ENCODE measurements at places on chromosomes 4 and X.

DNA sequence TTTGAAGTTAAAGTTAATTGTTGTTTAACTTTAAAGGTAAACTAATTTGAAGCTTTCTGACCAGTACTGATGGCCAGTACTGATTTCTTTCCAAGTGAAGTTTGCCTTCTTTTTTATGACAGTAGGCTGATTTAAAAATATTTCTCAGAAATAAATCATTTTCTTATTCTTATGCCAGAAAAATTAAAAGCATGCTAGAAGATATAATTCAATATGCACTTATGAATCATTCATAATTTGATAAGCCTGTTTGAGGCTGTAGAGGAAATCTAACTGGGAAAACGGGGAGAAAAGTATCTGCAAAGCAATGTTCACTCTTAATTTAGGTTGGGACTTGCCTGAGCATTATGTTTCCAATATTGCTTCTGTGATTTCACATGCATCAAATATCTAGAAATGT, 1112.0 kb upstream of the INTU start:
- no peaks in the 10 kb centered on the region for H3K4me1 ChIP-seq
- no peaks in the 10 kb centered on the region for H3K36me3 ChIP-seq
- no peak overlapping the region for H3K4me3 ChIP-seq
- no peak overlapping the region for H3K27ac ChIP-seq
- DNase-seq, result no peak

DNA sequence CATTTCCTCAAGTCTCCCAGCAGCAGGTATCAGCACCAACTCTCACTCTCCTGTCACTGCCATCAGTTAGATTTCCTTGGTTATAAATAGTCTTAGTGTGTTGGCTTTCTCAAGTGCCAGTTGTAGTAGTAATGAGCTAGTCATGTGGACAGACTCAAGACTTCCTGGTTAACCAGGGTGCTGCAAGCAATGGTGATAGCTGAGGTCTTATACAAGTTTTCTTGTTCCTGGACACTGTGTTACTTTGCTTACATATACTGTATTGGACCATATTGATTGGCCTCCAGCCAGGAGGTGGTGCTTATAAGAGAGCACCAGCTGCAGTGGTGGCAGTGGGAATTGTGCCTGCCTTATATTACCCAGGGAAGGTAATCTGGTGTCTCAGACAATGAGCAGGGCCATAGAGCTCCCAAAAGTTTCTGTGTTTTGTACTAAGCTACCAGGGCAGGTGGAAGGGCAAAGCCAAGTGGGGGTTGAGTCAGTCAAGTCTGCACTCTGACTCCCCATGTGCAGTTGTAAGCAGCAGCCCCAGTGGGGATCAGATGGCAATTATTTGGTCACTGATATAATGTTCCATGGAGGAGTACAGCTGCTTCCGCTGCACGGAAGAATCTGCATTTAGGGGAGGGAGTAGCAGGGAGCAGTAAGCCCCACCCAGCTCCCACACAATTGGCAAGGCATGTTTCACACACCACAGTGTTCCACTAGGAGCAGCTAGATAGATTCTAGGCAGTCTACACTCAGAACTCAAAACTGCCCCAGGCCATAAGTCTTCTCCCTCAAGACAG, 24.1 kb upstream of the ZDHHC15 start:
- peaks cover 33% of the 10 kb centered on the region for H3K27me3 ChIP-seq
- no peak for DNase-seq
- no peak overlapping the region for H3K27ac ChIP-seq
- H3K4me1 ChIP-seq, result no peaks in the 10 kb centered on the region
- H3K36me3 ChIP-seq, result no peaks in the 10 kb centered on the region

DNA sequence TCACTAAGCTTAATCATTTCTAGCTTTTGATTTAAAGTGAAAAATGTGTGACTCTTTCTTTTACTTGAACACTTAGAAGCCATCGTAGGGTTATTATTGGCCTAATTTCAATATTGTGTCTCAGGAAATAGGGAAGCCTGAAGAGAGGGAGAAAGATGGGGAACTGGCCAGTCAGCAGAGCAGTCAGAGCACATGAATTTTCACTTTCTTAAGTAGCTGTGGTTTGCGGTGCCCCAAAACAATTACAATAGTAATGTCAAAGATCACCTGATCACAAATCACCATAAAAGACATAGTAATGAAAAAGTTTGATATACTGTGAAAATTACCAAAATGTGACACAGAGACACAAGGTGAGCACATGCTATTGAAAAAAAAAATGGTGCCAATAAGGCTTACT, 45.5 kb downstream of the CENPC start:
- no peak overlapping the region for H3K27ac ChIP-seq
- H3K36me3 ChIP-seq, result no peaks in the 10 kb centered on the region
- no peaks in the 10 kb centered on the region for H3K27me3 ChIP-seq
- no peak overlapping the region for H3K4me3 ChIP-seq
- no peak for DNase-seq

- DNase-seq, result no peak
- no peaks in the 10 kb centered on the region for H3K36me3 ChIP-seq
- H3K4me1 ChIP-seq, result no peaks in the 10 kb centered on the region
Measured at GRCh38 chr4:17787315-17787714, 5.9 kb upstream of the FAM184B start.

DNA sequence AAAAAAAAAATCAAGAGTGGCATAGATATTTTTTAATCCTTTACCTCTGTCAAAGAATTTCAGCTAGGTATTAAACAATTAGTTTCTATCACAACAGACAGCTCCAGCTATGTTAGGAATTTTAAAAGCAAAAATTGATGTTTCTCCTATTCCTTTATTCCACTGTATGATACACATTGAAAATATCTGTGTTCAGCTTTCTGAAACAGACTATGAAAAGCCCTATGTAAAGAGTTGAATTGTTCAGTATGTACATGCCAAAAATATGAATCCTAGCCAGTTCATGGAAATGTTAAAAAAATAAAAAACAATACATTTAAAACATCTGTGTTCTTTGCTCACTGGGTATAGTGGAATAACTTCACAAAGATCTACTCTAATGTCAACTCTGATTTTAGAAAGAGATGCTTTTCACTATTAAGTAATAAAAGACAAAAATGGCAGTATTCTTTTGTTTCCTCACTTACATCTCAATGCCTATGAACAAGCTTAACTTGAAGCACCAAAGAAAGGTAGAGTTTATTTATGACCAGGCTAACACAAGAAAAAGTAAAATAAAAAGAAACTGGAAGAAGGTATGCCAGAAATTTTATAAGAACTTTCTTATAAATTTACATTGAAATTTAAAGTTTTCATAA, 32.1 kb downstream of the FBXW7 start:
- H3K4me1 ChIP-seq, result no peaks in the 10 kb centered on the region
- H3K36me3 ChIP-seq, result no peaks in the 10 kb centered on the region
- no peak overlapping the region for H3K4me3 ChIP-seq
- no peaks in the 10 kb centered on the region for H3K27me3 ChIP-seq
- no peak for DNase-seq
- no peak overlapping the region for H3K27ac ChIP-seq

DNA sequence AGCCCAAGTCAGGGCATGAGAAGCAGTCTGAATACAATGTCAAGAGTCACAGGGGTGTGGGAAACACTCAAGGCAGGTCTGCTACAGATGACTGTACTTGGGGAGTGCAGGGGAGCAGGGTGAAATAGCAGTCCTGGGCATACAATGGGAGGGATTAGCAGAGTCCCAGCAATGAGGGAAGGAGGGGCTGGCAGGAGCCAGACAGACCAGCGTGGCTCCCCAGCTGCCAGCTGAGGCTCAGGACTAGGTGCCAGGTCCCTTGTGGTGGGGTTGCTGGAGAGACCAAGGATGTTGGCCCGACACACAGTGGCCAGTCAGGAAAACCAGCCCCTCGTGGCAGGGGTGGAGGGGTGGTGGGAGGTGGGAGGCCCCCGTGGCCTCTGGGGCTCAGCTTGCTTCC, 86.6 kb downstream of the RTL5 start:
- H3K4me1 ChIP-seq, result no peaks in the 10 kb centered on the region
- no peak for DNase-seq
- peak overlapping the region; percentile 91 for H3K27ac ChIP-seq
- H3K4me3 ChIP-seq, result no peak overlapping the region
- H3K27me3 ChIP-seq, result no peaks in the 10 kb centered on the region

DNA sequence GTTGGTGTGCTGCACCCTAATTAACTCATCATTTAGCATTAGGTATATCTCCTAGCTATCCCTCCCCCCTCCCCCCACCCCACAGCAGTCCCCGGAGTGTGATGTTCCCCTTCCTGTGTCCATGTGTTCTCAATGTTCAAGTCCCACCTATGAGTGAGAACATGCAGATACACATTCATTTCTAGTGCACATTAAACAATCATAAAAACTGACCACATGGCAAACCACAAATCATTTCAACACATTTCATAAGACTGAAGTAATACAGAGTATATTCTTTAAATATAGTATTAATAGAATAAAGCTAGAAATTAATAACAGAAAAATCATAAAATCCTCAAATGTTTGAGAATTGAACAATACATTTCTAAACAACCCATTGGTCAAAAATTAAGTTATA, 34.1 kb downstream of the PRKG2 start:
- no peaks in the 10 kb centered on the region for H3K36me3 ChIP-seq
- H3K4me1 ChIP-seq, result no peaks in the 10 kb centered on the region
- no peak overlapping the region for H3K4me3 ChIP-seq
- no peak for DNase-seq
- no peak overlapping the region for H3K27ac ChIP-seq

DNA sequence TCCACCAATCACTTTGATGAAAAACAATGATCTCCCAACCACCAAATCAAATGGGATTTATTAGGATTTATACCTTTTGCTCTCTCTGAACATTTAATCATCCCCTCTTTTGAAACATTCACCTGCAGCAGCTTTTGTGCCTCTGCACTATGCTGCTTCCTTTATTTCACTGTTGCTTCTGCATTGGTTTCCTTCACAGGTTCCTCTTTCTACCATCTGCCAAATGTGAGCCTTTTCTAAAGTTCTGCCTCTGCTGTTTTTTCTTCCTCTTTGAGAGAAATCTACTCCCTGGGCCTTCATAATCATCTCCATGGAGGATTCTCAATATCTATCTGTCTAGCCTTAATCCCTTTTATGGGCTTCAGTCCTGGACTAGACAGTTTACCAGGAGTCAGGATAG, 24.7 kb downstream of the CUL4B start:
- H3K27ac ChIP-seq, result no peak overlapping the region
- H3K4me1 ChIP-seq, result no peaks in the 10 kb centered on the region
- no peaks in the 10 kb centered on the region for H3K36me3 ChIP-seq
- no peak overlapping the region for H3K4me3 ChIP-seq
- DNase-seq, result no peak

GRCh38 chr4:87584222-87584908, 24.0 kb upstream of the DSPP start:
- H3K4me3 ChIP-seq, result no peak overlapping the region
- H3K36me3 ChIP-seq, result no peaks in the 10 kb centered on the region
- no peak for DNase-seq
- H3K4me1 ChIP-seq, result no peaks in the 10 kb centered on the region
- no peaks in the 10 kb centered on the region for H3K27me3 ChIP-seq

DNA sequence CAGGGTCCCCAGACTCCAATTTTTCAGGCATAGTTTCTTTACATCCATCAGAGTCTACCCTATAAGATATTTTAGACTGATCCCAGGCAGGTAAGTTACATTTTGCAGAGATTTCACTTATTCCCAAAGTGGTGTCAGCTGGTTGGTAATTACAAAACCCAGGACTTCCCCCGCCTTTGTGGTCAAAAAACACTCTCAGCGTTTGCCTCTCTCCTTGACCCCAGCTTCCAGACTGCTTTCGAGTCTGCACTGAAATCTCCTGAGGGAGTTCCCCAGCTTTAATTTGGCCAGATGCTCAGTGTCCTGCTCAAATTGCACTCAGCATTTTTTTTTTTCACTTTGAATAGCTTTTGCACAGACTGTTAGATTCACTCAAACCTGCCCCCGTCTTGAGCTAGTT, 11.2 kb upstream of the AMOT start:
- peaks cover 49% of the 10 kb centered on the region for H3K27me3 ChIP-seq
- H3K4me1 ChIP-seq, result no peaks in the 10 kb centered on the region
- H3K4me3 ChIP-seq, result no peak overlapping the region
- H3K27ac ChIP-seq, result no peak overlapping the region

DNA sequence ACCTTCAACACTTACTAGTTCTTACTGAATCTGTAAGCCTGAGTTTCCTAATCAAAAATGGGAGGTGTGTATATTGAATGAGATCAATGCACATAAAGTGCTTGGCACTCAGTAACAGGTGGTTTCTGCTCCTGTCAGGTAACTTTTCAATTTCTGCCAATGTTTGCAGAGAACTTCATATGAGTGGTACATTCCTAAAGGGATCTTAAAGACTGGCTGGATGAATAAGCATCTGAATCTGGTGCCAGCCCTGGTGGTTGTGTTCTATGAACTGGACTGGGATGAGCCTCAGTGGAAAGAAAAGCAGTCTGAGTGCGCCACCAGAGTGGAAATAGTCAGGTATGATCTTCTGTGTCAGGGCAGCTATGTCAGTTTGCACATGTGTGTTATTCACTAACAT, 7.0 kb downstream of the TRAPPC11 start:
- H3K4me3 ChIP-seq, result no peak overlapping the region
- H3K27me3 ChIP-seq, result no peaks in the 10 kb centered on the region
- H3K27ac ChIP-seq, result no peak overlapping the region
- H3K4me1 ChIP-seq, result no peaks in the 10 kb centered on the region
- DNase-seq, result no peak
- peaks cover 9% of the 10 kb centered on the region for H3K36me3 ChIP-seq

- H3K4me3 ChIP-seq, result no peak overlapping the region
- H3K27me3 ChIP-seq, result no peaks in the 10 kb centered on the region
- no peaks in the 10 kb centered on the region for H3K36me3 ChIP-seq
- H3K4me1 ChIP-seq, result no peaks in the 10 kb centered on the region
- DNase-seq, result no peak
Measured at GRCh38 chrX:124250835-124251437, 81.5 kb upstream of the TEX13D start.

DNA sequence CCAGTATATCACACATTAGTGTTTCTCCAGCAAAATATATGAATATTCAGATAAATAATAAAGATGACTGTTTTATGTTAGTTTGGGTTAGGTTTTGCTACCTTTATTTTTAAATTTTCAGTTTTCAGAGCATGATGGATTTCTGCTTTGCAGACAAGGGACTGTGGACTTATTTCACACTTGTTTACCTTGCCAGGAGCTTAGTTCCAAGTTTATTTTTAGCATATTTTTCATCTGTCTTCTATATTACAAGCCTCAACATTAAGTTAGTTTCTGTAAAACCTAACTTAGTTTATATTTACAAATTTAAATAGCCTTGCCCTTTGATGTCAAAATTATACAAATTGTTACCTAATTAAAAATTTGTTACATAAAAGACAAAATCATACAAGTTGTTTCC, 163.4 kb downstream of the FBXW7 start:
- H3K4me1 ChIP-seq, result no peaks in the 10 kb centered on the region
- H3K27me3 ChIP-seq, result no peaks in the 10 kb centered on the region
- no peak overlapping the region for H3K4me3 ChIP-seq
- no peaks in the 10 kb centered on the region for H3K36me3 ChIP-seq

GRCh38 chr4:3313556-3314228, 20.9 kb downstream of the RGS12 start:
- no peaks in the 10 kb centered on the region for H3K36me3 ChIP-seq
- no peak overlapping the region for H3K27ac ChIP-seq
- H3K4me3 ChIP-seq, result no peak overlapping the region

DNA sequence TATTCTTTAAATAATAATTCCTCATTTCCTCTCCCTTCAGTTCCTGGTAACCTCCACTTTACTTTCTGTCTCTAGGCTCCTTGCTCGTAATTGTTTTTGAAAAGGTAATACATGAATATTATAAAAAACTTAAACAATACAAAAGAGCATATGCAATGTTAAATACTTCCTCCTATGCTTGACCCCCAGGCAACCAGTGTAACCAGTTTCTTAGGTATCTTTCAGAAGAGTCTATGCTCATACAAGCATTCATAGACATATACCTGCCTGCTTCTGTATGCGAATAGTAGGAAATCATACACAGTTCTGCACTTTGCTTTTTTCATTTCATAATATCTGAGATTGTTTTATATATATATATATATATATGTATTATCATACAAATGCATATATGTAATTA, 2.6 kb upstream of the MID2 start:
- no peaks in the 10 kb centered on the region for H3K27me3 ChIP-seq
- no peaks in the 10 kb centered on the region for H3K4me1 ChIP-seq
- H3K27ac ChIP-seq, result no peak overlapping the region
- DNase-seq, result no peak

Measured in breast epithelium (tissue), 4 donors.